ENCODE measurements at places on chromosomes 3 and 15.
A peak's percentile ranks its signal among the peaks of the same experiment; 100 is the strongest.

DNA sequence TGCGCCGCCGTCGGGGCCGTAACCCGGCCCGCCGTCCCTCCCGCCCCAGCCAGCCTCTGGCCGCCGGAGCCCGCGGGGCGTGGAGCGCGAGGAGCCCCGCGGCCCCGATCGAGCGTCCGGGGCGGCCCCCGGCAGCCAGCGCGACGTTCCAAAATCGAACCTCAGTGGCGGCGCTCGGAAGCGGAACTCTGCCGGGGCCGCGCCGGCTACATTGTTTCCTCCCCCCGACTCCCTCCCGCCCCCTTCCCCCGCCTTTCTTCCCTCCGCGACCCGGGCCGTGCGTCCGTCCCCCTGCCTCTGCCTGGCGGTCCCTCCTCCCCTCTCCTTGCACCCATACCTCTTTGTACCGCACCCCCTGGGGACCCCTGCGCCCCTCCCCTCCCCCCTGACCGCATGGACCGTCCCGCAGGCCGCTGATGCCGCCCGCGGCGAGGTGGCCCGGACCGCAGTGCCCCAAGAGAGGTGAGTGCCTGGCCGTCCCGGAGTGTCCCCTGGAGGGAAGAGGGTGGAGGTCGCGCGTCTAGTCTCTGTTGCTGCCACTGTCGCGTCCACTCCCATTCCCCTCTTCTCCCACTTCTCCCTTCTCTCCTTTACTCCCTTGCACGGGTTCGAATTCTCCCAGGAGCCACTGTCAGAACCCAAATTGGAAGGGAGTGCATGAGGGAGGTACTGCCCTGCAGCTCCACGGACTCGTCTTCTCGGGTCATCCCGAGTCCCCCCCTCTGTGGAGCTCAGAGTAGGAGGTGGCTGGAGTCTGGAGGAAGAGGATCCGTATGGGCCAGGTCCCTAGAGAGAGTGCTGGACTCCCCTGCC lies 585 bp downstream of the CSK start:
- DNase-seq = no peak

DNA sequence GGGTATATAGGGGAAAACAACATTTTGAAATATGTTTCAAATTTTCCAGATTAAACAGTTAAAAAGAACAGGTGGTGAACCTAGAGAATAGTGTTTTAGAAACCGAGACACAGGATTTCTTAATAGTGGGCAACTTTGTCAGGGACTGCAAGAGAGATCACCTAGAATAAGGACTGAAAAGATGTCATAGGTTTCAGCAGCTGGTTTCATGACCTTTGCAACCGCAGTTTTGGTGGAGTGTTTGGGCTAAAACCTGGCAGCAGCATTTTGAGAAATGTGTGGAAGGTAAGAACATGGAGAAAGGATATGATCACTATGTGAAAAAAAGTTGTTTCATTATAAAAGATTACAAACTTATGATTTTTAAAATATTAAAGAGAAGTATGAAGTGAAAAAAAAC lies 34.9 kb downstream of the PRKCI start:
- DNase-seq = no peak

- DNase-seq = no peak
Observed at GRCh38 chr3:142213298-142213697, 12.1 kb downstream of the GK5 start.

DNA sequence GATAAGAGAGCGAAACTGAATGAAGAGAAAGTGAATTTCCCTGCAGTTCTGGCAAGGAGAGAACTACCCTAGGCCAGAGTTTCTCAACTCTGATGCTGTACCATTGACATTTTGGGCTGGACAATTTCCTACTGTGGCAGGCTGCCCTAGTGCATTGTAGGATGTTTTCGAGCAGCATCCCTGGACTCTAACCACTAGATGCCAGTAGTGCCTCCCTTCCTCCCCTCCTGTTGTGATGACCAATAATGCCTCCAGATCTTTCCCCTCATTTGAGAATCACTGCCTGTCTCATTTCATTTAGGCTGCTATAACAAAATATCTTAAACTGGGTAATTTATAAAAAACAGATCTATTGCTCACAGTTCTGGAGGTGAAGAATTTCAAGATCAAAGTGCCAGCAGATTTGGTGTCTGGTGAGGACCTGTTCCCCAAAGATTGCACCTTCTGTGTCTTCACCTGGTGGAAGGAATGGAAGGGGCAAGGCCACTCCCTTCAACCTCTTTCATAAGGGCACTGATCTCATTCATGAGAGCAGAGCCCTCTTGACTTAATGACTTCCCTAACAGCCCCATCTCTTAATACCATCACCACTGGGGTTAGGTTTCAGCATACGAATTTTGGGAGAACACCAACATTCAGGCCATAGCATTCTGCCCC lies 188.9 kb upstream of the MEIS2 start:
- peak; percentile 25 for DNase-seq

DNA sequence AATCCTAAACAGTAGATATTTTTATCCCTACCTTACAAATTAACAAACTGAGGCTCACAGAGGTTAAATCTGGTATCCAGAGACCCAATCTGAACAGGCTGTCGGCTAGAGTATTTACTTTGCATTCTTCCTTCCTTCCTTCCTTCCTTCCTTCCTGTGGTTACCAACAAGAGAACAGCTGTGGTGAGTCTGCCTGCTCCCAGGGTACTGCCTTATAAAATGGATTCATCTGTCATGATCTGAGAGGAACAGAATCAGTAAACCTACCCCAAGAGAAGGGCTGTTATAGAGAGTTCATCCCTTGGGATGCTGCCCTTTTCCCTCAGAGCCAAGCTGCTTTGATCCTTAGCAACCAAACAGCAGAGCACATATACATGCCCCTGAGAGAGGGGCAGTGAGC lies 3.6 kb downstream of the GADL1 start:
- no peak for DNase-seq

- DNase-seq = no peak
Observed at GRCh38 chr3:53104762-53105161, 25.5 kb downstream of the RFT1 start.

DNA sequence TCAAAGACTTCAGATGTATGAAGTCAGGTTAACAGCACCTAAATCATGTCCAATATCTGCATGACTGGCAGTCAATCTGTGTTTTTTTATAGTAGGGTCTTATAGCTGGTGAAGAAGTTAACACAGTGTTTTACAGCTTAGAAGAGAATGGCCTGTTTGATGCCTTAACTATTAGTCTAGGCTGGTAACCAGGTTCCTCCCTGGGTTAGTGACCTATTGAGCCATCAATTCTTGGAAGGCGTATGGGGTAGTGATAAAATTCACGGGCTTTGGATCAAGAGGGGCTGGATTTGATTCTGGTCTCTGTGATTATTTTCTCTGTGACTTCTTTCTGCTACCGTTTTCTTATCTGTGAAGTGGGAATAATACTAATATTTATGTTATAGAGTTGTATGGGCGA lies 16.0 kb upstream of the TNFSF10 start:
- DNase-seq = no peak

DNA sequence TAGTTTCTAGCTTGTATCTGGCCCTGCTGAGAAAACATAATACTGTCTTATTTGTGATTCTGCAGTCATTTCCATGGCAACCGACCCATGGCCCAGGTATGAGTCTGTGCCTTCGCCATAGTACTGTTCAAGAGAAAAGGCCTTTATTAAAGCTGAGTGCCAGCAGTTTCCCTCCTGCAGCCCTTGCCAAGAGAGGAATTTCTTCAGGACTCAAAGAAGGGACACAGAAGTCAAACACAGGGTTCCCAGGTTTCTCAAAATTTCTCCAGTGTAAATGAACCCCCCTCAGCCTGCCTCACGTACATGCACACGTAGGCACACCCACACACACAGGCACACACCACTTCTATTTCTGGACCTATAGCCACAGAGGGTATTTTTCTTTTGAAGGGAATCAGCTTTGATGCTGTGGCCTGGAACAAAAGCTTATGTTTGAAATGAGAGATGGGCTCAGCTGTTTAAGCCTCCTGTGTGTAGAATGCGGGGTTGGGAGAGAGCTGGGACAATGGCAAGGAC lies 269.2 kb downstream of the PDCD6IP start:
- DNase-seq = no peak

- no peak for DNase-seq
Observed at GRCh38 chr3:141895731-141896130, 19.3 kb downstream of the ATP1B3 start.

DNA sequence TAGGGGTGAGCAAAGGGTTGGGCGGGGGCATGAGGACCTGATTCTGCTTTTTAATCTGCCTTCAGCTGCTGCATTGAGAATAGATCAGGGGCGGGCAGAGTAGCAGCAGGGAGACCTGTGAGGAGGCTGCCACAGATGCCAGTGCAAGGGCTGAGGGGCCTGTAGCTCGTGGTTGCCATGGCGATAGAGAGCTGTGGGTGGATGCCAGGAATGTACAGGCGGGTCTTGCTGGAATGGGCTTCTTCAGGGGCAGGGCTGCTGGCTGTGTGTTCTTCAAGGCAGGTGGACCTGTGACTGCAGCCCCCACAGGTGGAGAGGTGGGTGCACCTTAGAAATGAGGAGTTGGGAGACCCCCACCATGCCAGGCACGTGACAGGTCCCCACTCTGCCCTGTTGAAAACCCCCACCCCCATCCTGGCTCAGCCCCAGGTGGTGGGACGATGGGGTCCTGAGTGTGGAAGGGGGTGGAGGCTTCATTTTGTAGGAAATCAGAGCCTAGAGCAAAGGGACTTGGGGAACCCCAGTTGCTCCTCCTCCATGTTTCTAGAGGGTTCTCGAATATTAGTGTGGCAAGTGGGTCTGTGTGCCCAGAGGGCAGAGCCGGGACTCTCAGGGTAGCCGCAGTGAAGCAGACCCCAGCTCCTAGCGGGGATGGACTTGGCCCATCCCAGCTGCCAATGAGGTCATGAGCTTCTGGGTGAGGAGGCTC lies 38.3 kb downstream of the SLC6A6 start:
- no peak for DNase-seq

DNA sequence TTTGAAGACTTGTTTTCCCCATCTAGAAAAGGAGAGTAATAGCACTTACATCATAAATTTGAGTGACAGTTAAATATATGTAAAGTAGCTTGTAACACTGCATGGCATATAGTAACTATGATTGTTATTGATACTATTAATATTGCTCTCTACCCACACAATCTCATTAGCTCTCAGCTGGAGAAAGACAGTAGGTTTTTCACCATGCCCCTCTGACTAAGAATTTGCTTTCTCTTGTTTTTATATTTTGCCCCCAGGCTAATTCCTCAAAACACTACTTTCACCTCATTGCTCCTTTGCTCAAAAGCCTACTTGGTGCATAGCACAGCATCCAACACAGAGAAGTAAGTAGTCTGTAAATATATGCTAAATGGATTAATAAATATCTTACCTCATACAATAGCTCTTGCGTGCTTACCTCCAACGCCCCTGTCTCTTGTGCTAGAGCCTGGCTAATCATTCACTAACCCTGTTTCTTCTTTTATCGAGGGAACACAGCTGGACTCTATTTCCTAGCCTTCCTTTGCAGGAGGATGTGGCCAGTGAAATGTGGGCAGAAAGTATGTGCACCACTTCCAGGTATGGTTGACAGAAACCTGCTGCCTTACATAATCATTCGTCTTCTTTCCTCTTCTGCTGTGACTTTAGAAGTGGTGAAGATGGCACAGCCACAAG lies 190.0 kb downstream of the PLCH1 start:
- no peak for DNase-seq

DNA sequence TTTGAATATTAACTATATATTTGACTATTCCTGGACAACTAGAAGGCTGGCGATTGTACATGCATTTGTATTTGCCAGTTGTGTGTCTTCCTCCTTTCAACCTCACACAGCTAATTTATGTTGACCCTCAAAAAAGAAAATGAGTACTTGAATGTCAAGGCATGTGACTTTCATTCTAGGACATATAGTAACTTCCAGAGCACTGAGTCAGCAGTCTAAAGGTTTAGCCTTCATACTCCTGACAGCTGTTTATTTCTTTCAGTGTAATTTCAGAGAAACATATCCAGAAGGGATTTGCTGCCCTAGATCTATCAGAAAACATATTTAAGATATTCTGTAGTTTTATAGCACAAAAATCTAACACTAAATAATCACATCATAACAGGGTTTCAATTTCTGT lies 74.6 kb upstream of the GOLGA8J start:
- DNase-seq = no peak

DNA sequence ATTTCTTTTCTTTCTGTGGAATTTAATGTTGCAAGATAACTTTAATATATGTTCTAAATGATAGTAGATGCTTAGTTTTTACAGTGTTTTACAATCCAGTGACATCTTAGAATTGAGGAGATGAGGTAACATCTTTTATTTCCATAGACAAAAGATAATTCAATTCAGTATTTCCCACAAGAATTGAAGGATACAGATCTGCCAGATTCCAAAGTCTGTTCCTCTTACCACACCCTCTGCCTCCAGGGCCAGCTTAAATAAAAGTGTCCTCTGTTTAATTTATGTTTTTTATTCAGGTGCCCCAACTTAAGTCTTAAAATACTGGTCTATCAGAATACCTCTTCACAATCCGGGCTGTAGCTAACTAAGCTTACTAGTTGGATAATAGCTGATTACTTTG lies 6.5 kb downstream of the STT3B start:
- DNase-seq = no peak

GRCh38 chr3:59908701-59909100 lies 858.9 kb upstream of the CFAP20DC start:
- DNase-seq = no peak

- no peak for DNase-seq
Observed at GRCh38 chr3:107221856-107222255, 155.4 kb upstream of the CCDC54 start.

GRCh38 chr3:159857840-159858239 lies 130.8 kb upstream of the IL12A start:
- DNase-seq = no peak

DNA sequence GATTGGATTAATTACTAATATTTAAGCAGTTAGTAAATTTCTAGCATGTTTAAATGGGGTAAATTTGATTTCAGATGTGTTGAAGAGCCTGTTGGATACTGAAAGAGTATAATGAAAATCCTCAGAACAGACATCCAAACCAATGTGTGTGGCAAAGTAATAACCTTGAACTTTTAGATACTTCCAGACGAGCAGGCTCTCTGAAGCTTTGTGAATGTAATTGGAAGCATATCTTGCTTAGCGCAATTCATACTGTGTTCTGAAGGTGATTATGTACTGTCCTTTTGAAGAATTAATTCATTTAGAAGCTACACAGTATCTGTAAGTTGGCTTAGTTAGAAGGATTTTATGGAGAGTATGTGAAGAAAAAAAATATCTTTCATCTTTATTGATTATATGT lies 161.8 kb downstream of the CBLB start:
- no peak for DNase-seq

GRCh38 chr15:60605879-60606307 lies 127.0 kb upstream of the ICE2 start:
- peak; percentile 87 for DNase-seq

All from fibroblast of skin of left quadriceps (primary cell).